ENCODE measurements at places on chromosomes 6 and 20.

DNA sequence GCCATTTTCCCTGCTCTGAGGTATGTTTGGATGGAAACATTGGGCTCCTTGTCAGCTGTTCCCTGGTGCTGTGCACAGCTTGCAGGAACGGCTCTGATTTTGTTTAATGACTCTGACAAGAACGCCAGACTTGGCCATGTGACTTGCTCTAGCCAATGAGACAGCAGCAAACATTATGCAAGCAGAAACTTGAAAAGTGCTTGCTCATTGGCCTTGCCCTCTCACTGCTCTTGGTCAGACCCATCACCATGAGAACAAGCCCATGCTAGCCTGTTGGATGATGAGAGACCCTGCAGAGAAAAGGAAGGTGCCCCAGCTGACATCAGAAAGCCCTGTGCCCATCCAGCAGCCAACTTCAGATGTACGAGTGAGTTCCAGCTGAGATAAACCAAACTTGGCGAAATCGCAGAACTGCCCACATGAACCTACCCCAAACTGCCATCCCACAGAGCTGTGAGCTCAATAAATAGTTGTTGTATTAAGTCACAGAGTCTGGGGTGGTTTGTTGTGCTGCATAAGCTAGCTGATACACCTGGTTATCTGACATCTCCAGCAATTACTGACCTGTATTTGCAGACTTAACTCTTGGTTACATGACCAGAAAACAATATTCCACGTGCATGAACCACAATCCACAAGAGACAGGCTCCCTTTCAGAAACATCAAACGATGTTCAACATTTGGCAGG is 96.9 kb downstream of the JPH2 start:
- peak; percentile 53 for DNase-seq

DNA sequence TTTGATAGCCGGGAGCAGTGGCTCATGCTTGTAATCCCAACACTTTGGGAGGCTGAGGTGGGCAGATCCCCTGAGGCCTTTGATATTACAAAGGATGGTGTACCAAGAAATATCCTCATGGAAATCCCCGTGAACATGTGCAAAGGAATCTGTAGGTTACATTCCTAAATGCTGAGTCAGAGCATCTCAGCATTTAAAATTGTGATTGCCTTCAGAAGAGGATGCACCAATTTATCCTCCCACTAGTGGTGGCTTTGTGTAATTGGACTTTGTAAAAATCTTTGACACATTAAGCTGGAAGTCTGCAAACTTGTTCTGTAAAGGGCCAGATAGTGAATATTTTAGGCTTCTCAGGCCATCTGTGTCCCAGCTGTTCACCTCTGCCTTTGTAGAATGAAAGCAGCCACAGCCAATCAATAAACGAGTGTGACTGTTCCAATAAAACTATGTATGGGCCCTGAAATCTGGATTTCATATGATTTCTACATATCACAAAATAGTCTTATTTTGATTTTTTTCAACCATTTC is 11.8 kb downstream of the TMEM14B start:
- DNase-seq: peak; percentile 50

- no peak for DNase-seq
Measured at GRCh38 chr6:37847704-37848103, 28.2 kb downstream of the ZFAND3 start.

- peak; percentile 43 for DNase-seq
Measured at GRCh38 chr6:10411971-10412460, 2.9 kb downstream of the TFAP2A start.

DNA sequence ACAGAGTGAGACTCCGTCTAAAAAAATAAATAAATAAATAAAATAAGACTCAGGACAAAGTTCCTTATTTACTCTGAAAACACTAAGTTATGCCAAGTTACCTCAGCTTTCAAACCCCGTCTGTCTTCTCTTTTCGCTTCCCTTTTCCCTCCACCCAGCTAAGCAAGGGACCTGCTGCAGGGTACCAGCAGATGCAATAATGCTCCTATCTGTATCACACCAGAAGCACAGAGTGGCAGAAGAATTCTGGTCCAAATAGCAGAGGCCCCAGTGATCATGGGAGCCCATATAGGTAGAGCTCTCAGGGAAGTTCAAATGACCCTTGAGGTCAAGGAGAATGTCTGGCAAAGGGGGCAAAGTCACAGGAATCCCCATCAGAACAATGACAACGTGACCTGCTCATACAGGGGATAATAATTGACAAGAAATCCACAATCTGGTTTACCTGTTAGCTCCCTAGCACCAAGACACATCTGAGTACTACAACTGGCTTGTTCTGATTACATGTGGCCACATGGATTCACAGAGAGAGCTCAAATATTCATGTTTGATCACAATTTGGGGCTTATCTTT is 8.7 kb downstream of the GCM1 start:
- DNase-seq: no peak

DNA sequence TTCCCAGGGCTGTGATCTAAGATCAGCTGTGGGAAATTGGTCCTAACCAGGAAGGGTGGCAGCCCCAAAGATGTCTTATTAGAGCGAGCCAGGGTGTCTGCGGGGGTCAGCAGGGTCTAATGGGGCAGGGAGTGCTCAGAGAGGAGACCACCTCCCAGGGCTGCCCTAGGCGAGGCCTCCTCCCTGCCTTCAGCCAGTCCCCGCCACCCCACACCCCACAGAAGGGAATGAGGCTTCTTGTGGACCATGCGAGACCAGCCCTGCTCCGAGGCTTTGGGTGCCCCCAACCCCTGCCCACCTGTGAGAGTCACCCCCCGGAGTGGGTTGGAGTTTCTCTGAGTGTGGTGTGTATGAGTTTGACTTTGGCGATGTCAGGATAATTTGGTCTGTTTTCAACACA is 37.8 kb downstream of the SYNJ2 start:
- no peak for DNase-seq

GRCh38 chr20:40748182-40748581 is 59.1 kb upstream of the MAFB start:
- no peak for DNase-seq

DNA sequence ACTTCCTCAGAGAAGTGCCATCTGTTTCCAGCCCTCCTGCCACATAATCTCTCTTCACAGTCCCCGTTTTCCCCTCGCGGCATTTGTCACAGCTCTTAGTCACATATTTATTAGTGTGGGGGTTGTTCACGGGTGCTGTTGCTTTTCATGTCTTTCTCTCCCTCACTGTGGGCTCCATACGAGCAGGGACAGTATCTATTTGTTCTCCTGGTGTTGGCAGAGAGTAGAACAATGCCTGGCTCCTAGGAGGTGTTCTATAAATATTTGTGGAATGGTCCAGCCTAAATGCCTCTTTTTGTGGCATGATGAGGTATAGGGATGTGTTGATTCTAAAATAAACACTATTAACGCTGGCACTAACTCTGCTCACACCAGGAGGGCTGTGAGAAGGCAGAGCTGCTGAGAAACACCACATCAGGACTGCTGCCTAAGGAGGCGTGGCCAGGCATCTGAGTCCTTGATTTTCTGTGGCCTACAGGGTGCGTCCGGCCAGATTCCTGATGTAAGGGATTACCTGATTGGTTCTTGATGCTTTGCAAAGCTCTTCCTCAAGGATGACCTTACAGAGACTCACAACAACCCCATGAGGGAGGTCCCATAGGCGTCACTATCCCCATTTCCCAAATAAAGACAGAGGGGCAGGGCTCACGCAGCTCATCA is 219.8 kb upstream of the ARID1B start:
- DNase-seq: peak; percentile 74

GRCh38 chr20:33685328-33686099 is 671 bp downstream of the E2F1 start:
- DNase-seq: peak; percentile 67
